ENCODE measurements at places on chromosomes 11 and 22.

DNA sequence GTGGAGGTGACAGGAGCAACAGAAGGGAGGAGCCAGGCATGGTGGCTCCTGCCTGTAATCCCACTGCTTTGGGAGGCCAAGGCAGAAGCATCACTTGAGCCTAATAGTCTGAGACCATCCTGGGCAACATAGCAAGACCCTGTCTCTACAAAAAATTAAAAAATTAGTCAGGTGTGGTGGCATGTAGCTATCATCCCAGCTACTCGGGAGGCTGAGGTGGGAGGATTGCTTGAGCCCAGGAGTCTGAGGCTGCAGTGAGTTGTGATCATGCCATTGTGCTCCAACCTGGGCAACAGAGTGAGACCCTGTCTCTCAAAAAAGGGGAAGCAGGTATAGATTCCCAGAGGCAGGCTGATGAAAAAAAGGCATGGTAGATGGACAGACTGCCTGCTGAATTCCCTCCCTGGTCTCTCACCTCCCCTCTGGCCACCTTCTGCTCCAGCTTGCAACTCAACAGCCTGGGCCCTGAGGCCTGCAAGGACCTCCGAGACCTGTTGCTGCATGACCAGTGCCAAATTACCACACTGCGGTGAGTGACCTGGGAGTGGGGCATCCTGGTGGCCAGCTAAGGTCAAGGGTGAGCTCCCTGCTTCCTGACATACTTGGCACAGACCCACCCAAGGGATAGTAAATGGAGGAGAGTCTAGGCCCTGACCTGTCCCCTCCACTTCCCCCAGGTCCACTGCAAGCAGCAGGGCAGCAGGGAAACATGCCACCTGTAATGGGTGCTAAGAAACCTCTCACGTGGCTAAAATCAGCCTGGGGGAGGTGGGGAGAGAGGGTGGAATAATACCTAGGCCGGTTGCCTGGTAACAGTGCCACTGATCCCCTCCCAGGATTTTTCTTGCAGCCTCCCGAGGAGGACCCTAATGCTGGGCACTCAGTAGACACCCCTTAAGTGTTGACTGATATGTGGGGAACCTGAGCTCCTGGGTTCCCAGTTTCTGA lies 4.3 kb upstream of the NHERF4 start:
- DNase-seq: no peak

DNA sequence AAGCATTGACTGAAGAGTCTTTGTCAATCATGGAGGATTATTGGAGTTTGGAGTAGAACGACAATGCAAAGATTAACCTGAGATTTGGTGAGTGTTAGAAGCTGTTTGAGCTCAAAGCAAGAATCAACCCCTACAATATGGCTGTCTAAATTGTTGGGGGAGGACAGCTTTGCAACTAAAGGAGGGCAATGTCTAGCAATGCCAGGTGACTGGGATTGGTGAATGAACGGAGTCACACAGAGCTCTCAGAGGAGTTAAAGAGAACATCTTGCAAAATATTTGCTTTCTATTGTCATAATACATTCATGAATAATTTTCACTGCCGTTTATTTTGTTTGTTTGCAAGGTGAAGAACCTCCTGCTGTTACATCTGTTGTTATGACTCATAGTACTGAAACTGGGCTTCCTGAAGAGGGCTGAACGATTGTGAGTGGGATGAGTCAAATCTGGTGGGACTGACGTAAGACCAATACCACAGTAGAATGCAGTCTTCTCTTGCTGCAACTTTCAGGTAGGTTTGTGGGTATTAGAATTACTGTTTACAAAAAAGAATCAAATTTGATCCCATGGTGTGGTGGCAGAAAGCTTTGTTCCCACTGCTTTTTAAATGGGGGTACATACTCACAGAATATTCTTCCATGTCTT lies 281.9 kb downstream of the CADM1 start:
- DNase-seq: no peak

- no peak for DNase-seq
These were observed 158.1 kb downstream of the FBXO7 start for GRCh38 chr22:32632512-32633315.

DNA sequence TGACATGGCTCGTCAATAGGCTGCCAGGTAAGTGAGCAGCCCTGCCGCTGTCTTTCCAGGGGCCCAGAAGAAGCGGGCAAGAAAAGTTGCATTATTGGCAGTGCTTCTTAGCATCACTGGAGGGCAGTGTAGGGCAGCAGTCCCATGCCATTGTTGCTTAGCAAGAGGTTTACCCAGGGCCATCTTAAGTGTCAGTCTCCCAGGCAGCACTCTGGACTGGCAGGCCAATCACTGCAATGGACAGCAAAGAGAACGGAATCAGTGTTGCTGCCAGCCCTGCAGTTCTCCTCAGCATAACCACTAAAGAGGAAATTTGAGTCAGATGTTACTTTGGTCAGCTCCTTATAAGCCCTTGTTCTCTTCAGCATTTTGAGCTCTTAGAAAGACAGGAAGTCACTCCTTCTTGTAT lies 13.4 kb upstream of the GRK2 start:
- no peak for DNase-seq

GRCh38 chr11:74847395-74847794 lies 98.7 kb downstream of the RNF169 start:
- no peak for DNase-seq

DNA sequence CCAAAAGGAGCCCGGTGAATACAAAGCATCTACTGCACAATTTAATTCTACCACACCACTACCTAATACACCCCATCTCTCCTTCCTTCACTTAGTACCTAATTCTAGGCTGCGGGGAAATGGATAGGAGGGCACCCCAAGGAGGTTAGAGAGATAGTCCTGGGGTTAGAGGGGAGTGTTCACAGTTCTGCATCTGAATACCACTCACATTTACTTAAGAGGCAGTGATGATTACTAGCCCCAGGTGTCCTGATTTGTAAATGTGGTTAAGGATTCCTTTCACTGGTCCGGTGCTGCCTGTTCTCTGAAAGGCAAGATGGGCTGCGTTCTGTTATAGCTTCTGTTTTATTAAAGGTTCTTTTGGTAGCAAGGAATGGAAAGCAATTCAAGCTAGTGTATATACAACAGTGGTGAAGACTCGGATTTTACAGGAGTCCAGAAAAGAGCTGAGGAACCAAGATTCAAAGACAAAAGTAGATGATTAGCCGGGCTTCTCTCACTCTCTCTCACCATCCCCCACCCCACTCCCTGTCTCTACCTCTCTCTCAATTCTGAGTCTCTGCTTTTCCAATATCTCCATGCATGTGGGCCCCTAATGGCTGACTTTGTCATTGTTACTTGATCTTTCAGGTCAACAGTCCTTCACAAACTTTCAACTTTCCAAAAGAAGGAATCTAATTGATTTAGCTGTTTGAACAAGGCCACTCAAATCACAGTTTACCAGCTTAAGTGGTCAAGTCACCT lies 8.7 kb upstream of the KCNA4 start:
- DNase-seq: no peak

GRCh38 chr11:82398300-82398815 lies 335.3 kb downstream of the FAM181B start:
- DNase-seq: no peak

DNA sequence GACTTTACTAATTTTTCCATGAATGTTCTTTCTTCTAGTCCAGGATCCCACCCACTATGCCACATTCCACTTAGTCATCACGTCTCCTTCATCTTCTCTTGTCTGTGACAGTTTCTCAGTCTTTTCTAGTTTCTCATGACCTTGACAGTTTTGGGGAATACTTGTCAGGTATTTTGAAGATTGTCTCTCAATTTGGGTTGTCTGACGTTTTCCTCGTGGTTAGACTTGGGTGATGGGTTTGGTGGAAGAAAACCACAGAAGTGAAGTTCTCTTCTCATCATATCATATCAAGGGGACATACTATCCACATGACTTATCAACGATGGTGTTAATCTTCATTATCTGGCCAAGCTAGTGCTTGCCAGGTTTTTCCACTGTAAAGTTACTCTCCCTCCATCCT lies 102.4 kb downstream of the LRRC32 start:
- DNase-seq: no peak

DNA sequence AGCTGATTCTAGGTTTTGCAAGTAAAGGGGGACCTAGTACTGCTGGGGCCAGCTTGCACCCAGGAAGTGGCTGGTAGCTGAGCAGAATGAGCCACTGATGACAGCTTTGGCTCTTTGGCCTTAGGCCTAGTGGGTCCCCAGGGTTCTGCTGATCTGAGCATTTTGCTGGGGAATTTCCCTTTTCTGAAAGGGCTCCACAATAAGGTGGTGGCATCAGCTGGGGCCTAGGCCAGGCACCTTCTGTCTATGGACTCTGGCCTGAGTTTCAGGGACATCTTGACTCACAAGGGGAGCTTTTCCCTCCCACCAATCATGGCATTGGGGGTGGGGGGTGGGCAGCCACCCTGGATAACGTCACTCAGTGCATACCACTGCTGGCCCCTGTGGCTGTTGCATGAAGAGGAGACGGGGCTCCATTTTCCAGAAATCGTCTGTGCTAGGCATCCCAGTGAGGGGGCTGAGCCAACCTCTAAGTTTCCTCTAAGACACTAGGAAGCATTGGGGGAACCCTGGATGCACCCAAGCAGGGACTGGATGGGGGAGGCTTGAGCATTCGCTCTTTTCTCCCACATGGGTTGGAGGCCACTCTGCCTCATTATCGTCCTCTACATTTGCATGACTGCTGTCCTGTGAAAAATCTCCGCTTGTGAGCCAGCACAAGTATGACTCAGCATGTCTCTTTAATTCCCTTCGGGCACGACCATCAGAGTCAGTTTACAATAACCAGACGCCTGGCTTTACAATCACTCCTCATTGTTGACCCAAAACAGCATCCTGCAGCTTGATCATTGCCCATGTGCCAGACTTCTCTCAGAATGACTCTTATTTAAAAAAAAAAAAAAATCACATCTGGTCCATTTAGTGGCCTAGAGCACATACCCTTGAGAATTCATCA lies 145.0 kb upstream of the THY1 start:
- no peak for DNase-seq

DNA sequence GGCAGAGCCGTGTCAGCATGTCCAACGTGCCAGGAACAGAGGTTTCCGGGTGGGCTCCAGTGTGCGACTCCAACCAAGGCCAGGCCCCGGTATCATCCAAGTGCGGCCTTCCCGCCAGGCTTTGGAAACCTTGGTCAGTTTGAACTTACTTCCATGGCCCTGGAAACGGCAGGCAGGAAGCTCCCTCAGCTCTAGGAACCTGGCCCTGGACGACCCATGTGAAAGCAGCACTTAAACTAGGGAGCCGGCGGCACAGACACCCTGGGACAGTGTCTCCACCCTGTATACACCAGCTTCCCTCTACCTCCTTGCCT lies 65.2 kb downstream of the MYH9 start:
- no peak for DNase-seq

- DNase-seq: no peak
These were observed 57.1 kb downstream of the THAP12 start for GRCh38 chr11:76323804-76324203.

DNA sequence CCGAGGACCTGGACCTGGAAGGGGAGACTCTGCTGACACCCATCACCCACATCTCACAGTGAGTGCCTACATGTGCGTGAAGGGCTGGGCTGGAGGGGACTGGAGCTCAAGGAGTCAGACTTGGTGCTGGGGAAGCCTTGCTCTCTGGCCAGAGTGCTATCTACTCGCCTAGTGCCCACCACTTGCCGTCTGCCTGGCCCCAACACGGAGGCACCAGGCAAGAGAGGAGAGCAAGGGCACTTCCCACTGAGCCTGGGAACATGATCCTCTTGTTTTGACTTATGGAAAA lies 37.8 kb downstream of the KCNQ1OT1 start:
- no peak for DNase-seq

DNA sequence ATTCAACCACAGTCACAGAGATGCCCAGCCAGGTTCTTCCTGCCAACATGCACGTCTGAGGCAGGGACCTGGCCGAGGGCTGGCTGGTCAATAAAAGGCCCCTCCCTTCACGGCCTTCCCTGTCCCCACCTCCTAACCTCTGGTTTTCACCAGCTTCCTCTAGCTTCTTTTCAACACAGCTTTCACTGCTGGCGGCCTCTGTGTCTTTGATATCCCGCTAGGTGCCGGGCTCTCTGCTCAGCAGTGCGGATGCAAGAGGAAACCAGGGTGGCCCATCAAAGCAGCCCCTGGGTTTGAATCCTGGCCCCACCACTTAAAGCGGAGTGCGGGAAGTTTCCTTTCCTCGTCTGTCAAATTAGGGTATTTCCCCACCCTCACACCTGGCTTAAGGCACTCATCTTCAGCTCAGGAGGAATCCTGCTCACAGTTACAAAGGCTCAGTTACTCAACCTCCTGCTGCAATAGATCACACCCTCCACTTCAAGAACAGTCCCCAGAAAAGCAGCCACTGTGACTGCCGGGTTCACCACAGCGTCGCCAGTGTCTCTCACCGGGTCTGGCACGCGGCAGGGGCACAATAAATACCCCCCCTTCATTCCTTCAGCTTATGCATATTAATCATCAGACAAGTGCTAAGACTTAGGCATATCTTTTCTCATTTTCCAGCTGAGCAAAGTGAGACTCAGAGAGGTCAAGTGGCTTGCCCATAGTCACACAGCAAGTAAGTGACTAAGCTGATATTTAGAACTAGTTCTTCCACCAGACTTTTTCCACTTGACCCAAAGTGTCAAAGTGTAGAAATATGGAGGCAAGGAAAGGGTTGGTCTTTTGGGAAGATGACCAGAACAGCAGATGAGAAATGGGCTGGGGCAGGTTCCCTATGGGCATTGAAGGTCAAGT lies 45.7 kb downstream of the TXN2 start:
- DNase-seq: peak; percentile 34

GRCh38 chr22:35893698-35894097 lies 134.9 kb downstream of the RBFOX2 start:
- DNase-seq: no peak

- DNase-seq: no peak
These were observed 274.4 kb downstream of the C11orf87 start for GRCh38 chr11:109696191-109696897.

DNA sequence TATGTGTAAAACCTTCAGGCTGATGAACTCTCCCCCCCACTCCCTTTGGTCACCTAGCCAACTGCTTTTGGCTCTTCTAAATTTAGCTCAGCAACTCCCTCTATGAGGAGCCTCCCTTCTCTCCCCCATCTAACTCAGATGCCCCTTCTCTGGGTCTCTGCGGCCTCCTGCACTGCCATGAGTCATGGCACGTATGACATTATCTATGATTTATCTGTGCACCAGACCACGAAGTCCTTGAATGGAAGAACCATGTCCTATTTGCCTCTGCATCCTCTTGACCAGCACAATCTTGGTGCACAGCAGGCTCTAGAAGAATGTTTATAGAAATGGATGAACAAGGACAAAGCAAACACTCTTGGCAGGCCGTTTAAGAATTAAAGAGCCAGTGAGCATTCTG lies 46.0 kb downstream of the RPL27A start:
- DNase-seq: no peak

DNA sequence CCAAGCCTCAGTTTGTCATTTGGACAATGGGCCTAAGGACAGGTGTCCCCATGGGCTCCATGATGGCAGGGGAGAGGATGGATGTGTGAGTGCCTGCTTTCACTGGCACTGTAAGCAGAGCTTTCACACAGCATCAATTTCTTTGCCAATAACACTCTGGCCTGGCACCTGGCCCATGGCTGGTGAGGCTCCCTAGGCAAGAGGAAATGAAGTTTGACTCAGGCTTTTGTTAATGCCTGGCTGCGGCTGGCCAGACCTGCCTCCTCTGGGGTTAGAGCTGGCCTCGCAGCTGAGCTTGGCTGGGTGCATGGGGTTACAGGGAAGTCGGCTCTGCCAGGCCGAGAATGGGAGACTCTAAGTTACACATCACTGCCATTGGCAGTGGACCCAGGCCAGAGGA lies 30.0 kb upstream of the SEZ6L start:
- no peak for DNase-seq

Data from stimulated activated CD4-positive, alpha-beta T cell treated with anti-CD3 and anti-CD28 coated beads, TNF-alpha, amount 100 ng/mL, for 1 hour (primary cell).